Non-pigmented ciliary epithelial cell (primary cell): ENCODE measurements at places on chromosomes 5 and 9.

- no peak for DNase-seq
Measured at GRCh38 chr9:123322273-123323195, 33.5 kb upstream of the CRB2 start.

DNA sequence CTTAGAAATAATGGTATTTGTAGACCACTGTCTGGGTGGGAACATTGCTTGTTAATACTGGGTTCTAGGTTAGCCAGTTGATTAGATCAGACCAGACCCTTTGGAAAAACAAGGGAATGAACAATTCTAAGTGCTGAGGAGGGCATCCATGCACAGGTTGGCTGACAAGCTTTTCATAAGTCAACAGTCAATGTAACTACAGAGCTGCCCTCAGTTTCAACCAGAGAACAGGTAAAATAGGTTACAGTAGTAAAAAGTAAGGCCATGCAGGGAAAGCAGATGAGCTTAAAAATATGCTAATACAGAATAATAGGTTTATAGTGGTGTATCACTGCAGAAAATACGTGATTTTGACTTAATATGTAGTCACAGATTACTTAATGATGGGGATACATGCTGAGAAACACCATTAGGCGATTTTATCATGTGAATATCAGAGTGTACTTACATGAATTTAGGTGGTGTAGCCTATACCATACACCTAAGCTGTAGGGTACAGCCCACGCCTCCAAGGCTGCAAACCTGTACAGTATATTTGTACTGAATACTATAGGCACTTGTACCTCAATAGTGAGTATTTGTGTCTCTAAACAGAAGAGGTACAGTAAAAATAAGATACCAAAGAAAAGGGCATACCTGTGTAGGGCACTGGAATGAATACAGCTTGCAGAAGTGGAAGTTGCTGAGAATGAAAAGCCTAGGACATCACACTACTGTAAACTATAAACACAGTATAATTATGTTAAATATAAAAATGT is 6.1 kb upstream of the FGF18 start:
- DNase-seq: no peak

DNA sequence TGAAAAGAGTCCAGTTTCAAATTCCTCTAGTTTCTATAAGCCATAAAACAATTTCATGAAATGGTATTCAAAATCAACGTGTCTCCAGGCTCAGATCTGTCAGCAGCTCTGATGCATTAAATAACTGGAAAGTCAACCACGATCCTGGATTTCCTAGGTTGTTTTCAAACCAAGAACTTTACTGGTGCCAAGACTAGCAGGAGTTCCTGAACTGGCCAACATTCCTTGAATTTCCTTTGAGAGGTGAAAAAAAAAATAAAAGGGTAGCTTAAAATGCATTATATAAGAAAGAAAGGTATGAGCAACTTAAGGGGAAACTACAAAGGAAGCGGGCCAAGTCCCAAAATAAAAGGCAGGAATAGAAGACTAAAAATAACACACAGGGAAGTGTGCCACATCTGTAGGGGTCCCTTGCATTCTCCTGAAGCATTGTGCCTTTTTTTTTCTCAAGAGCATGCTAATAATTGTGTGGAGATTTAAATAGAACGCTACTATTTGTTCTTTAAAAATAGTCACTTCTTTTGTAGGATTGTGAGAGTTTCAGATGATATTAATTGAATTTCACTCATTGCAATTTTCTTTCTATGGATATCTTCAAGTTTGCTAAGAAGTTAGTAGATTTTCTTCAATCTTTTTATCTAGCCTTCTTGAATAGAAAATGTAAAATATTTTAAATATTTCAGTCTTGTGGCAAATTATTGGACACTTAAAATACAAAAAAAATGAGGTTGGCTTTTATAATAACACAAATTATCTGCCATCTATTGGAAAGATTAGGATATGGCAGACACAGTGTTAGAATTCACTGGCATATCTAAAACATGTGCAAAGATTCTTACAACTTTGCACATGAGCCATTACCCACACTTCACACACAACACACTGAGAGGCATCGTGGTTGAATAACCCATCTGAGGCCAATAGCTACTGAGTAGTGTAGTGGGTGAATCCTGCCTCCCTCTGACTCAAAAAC is 15.3 kb downstream of the ESM1 start:
- DNase-seq: no peak

GRCh38 chr9:105044518-105044917 is 116.6 kb upstream of the ABCA1 start:
- DNase-seq: no peak
